ENCODE measurements at places on chromosomes 11 and 22.

GRCh38 chr11:119218141-119218878, 12.2 kb downstream of the CBL start:
- no peak for DNase-seq

GRCh38 chr11:19650467-19650866, 62.2 kb upstream of the NAV2 start:
- no peak for DNase-seq

DNA sequence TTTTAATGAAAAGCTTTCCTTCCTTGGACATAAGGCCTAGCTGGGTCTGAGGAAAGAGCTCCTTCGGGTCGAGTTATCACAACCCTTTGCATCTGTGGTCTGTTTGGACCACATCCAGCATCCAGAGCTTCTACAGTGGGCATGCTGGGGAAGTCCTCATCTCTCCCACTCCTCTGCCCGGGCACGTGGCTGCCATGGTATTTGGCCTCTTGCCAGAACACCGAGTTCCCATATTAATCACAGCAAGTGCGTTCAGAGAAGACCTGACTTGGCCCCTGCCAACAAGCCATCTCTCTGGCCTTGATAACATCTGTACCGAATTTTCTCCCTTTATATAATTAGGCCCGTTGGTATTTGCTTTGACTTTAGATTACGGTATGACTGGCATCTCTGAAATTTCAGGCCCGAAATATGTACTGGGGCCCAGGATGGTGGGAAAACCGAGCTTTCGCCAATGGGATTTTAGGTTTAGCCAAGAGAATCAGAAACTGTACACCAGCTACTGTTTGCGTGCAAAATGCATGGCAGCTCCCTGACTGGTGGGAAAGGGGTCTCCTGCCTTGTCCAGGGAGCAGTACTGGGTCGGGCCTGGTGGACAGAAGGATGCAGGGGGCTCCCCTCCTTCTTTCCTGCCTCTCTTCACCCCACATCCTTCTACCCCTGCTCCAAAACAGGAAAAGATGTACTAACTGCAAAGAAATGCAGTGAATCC, 90.0 kb downstream of the MICAL2 start:
- no peak for DNase-seq

DNA sequence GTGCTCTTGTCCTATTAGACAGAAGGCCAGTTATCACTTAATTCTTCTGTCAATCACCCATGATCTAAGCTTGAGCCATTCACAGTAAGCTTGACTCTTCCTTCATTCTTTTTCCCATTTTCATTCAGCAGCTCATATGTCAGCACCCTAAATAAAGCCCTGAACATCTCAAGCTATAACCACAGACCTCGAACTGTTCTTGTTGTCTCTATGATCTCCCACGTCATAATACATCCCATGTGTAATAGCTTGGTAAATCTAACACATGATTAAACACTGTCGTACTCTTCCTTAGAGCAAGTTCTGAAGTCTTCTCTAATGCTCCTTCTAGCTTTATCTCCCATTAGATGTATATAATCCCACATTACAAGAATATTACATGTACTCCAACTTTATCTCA, 14.4 kb downstream of the MUC15 start:
- DNase-seq = no peak

DNA sequence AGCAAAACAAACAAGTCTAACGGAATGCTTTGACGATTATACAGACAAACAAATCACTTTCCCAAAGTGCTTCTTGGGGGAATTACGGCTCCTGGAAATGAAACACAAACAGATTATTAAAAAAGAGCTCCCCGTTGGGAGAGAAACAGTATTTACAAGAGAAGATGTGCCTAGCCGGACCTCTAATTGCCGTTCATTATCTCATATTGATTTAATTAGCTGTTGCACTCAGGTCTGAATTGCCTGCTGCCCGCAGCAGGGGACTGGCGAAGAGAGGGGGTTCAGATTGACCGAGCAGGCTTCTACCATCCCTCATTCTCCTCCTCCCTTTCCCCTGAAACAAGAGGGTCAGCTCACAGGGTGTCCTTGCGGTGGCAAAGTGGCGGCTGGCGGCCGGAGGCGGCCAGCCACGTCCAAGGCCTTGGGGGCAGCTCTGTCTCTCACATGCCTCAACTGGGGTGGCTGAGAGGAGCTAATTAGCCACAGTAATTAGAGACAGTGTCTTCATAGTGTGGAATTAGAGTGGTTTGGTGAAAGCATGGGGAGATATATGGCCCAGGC, 295.1 kb downstream of the MIAT start:
- DNase-seq = no peak

DNA sequence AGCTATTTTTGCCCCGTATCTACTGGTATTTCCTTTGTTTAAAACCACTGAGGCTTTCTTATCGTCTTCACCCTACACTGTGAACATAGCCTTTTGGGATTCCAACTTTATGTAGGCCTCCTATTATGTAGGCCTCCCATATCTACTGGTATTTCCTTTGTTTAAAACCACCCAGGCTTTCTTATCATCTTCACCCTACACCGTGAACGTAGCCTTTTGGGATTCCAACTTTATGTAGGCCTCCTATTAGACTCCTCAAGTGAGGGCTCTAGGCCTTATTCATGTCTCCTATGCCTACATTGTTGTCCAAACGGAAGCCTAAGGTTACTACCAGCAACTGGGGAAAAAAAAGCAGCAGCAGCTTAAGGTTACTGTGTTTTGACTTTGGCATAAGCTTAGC, 23.7 kb downstream of the CEP295 start:
- DNase-seq = no peak

GRCh38 chr11:134531327-134532130, 119.5 kb upstream of the B3GAT1 start:
- no peak for DNase-seq

DNA sequence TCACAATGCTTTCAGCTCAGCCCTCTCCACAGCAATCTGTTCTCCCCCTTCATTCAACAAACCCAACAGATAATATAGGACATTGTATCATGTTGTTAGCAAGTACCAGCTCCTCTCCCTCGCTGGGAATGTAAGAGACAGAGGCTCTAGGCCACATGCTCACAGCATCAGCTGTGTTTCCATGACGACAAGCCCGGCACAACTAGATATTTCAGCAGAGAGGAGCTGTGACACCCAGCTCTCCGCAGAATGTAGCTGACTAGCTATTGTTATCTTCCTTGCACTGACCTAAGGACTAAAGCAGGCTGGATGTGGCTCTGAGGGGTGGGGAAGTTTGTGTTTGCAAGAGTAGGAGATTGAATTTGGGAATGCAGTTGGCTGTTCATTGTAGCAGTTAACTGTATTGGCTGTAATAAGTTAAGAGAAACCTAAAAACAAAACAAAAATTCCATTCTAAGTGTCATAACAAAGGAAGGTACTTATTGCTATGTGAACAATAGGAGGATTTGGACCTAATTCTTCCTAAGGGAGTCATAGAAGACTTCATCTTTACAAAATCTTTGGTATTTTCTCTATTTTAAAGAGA, 28.0 kb upstream of the RRAS2 start:
- no peak for DNase-seq

DNA sequence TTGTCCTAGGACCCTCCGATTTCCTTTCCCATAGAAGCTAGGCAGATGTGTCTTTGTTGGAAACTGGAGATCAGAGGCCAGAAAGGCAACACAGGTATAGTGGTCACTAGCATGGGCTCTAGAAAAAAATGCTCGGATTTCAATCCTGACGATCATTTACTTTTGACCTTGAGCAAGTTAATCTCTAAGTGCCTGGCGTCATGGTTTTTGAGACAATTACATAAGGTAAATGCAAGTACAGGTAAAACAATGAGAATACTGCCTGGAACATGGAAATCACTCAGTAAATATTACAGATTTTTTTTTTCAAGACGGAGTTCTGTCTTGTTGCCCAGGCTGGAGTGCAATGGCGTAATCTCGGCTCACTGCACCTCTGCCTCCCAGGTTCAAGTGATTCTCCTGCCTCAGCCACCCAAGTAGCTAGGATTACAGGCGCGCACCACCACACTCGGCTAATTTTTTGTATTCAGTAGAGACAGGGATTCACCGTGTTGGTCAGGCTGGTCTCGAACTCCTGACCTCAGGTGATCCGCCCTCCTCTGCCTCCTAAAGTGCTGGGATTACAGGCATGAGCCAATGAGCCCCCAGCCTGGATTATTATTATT, 1.1 kb upstream of the DENND5A start:
- DNase-seq = no peak

GRCh38 chr22:45993841-45994240, 16.9 kb upstream of the WNT7B start:
- no peak for DNase-seq

DNA sequence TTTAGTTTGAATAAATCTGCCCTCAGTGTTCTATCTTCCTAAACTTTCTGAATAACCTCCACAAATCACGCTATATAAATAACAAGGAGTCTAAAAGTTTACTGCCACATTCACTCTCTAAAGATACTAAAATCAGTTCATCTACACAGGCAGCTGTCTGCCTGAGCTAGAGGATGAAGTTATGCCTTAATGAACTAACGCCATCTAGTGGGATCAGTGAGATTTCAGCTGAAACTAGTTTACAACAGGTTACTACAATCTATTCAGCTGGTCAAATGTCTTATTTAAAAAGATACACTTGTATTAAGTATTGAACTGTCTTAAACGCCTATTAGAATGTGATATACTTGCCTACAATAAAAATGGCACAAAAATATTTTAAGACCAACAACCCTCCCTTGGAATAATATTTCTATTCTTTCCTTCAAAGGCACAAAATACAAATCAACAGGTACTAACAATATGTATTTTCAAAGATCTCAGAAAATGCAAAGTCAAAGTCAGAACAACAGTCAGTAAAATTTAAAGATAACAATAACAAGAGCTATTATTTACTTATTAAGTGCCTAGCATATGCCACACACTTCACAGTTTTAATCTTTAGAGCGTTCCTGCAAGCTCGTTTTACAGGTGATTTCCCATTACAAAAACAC, 84.1 kb downstream of the LARGE2 start:
- no peak for DNase-seq

DNA sequence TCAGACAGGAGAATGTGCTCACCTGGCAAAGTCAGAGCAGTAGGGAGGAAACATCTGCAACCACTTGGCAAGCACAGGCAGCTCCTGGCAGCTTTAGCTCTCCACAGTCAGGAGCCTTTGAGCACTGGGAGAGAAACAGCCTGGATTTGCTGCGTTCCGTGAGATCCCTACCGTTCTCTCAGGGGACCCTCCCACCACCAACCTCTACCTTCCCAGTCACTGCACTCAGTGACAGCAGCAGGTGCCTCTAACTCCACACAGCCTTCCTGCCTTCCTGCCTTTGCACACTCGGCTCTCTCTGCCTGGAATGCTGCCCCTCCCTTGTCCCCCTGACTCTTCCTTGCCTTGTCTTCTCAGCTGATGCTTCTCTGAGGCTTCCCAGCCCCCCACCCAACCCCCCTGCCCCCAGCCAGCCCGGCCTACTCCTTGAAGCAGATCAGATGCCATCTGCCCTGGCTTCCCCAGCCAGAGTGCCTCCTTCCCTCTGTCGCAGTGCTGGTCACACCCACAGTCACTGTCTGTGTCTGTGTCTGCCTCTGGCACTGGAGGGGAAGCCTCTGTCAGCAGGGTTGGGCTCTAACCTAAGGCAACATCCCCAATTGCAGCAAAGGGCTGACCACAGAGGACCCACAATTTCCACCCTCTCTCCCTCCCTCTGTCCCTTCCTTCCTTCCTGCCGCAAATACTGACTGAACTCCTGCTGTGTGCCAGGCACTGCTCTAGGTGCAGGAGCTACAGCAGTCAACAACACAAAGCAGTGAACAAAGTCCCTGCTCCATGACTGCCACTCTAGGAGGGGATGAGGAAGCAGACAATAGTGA, 14.9 kb upstream of the TSKU start:
- DNase-seq = no peak

GRCh38 chr11:7563281-7563680, 49.5 kb downstream of the PPFIBP2 start:
- DNase-seq = no peak

Data from T follicular helper cell (primary cell).